ENCODE measurements at places on chromosomes 1 and 21. TPM values are rescaled to one million over a fixed set of nuclear protein-coding genes. Genes with fewer than 3 reads are reported as not detected.

Gene BATF3
- 1.0 TPM for total RNA-seq

Gene SERBP1
- total RNA-seq, result 218 TPM

Gene PRAMEF25
- total RNA-seq, result not detected

Gene LAD1
- total RNA-seq, result not detected

Gene RGS7
- total RNA-seq, result not detected

Gene FBXO2
- total RNA-seq, result 49.3 TPM

Gene LIN9
- total RNA-seq, result 1.9 TPM

Gene CNKSR1
- total RNA-seq, result 28.2 TPM

Gene BNIPL
- 0.16 TPM for total RNA-seq

Gene DNALI1
- total RNA-seq, result 4.6 TPM

Gene PYHIN1
- 2.6 TPM for total RNA-seq

Gene MEGF6
- 19.3 TPM for total RNA-seq

Gene PRKCZ
- 12.5 TPM for total RNA-seq

Gene IFNLR1
- total RNA-seq, result 3.9 TPM

Gene TRIM67
- not detected for total RNA-seq

Gene TAL1
- 6.2 TPM for total RNA-seq

Gene USP1
- 29.8 TPM for total RNA-seq

Gene RNF220
- 110 TPM for total RNA-seq

Gene SPRR3
- total RNA-seq, result not detected

Gene S1PR1
- 64.6 TPM for total RNA-seq

Gene DCDC2B
- not detected for total RNA-seq

Gene DNAJC6
- 0.96 TPM for total RNA-seq

Gene ADAMTSL4
- 31.8 TPM for total RNA-seq

Gene RNU1-3
- total RNA-seq, result under 0.01 TPM

Gene FAM72C
- 0.59 TPM for total RNA-seq

Gene PSEN2
- total RNA-seq, result 27.8 TPM

Gene AQP10
- 0.44 TPM for total RNA-seq

Gene YBX1
- 332 TPM for total RNA-seq

Gene OR2L8
- total RNA-seq, result 1.3 TPM

Gene IGSF5
- total RNA-seq, result 0.73 TPM

Gene PALMD
- 77.7 TPM for total RNA-seq

Gene ASCL5
- total RNA-seq, result not detected

Gene PTGS2
- total RNA-seq, result 7.6 TPM

Gene NHLH1
- not detected for total RNA-seq

Gene OR2T29
- not detected for total RNA-seq

Gene CHODL
- total RNA-seq, result 1.0 TPM

Gene TGFB2
- 9.5 TPM for total RNA-seq

Gene SLC19A1
- total RNA-seq, result 5.6 TPM

Gene DIO1
- not detected for total RNA-seq

Gene TLCD4
- 6.9 TPM for total RNA-seq

Gene CLDN19
- 3.1 TPM for total RNA-seq

Gene AMY2B
- total RNA-seq, result 47.2 TPM

Gene CSMD2
- 2.6 TPM for total RNA-seq

Gene TENT5C
- 10.2 TPM for total RNA-seq

Gene DMBX1
- not detected for total RNA-seq

Gene PM20D1
- total RNA-seq, result 0.15 TPM

Gene CDC42BPA
- 46.7 TPM for total RNA-seq

Gene CFAP141
- not detected for total RNA-seq
